ENCODE measurements at places on chromosomes 3 and 15.

- no peak for DNase-seq
Measured at GRCh38 chr3:72368331-72368975, 479.8 kb downstream of the SHQ1 start.

DNA sequence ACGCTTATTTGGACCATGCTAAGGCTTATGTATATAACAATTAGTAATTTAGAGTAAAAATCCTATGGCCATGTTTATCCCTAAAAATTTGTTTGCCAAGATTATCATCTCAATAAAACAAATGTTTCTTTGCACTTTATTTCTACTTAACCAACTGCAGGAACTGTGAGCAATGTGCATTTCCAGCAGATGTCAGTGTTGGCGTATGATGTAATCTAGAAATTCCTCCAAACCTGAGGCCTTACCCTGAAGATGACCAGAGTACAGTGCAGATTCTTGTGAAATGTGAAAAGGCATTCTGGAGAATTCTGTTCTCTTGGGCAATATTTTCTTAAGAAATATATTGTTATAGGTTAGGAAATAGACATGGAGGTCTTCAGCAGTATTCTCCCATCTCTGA lies 205.9 kb downstream of the MBNL1 start:
- DNase-seq: no peak

GRCh38 chr3:119529883-119530282 lies 29.5 kb downstream of the CD80 start:
- DNase-seq: no peak

GRCh38 chr15:25787855-25788520 lies 75.1 kb downstream of the ATP10A start:
- no peak for DNase-seq

DNA sequence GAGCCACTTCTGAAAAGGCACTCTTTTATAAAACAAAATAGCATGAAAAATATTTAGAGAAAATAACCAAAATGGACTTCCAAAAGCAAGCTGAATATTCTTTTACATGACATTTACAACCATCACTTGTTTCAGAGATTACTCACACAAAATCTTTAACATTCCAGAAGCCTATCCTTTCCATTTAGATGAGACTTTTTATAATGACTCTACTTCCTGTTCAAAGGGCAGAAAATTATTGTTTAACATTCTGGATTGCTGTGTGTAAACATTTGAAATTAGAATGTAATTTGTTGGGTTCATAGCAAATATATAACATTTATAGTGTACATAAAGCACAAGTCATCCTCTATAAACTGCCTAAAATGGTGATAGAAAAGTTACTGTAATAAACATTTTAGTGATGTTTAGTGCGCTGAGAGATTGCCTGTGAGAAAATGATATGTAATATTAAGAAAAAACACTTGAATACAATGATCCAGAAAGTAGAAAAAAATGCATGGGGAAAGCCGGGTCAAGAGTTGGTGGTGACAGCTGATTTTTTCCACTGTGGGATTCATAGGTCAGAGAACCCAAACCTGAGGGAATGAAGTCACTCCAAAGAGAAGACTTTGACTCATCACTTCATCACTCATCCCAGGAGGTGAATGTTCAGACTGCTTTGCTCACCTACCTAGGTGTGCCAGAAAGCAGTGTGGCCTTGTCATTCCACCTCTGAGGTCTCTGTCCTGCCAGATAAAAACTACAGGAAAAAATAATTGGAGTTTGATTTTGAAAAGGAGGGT lies 305.8 kb downstream of the ARPP21 start:
- DNase-seq: no peak

DNA sequence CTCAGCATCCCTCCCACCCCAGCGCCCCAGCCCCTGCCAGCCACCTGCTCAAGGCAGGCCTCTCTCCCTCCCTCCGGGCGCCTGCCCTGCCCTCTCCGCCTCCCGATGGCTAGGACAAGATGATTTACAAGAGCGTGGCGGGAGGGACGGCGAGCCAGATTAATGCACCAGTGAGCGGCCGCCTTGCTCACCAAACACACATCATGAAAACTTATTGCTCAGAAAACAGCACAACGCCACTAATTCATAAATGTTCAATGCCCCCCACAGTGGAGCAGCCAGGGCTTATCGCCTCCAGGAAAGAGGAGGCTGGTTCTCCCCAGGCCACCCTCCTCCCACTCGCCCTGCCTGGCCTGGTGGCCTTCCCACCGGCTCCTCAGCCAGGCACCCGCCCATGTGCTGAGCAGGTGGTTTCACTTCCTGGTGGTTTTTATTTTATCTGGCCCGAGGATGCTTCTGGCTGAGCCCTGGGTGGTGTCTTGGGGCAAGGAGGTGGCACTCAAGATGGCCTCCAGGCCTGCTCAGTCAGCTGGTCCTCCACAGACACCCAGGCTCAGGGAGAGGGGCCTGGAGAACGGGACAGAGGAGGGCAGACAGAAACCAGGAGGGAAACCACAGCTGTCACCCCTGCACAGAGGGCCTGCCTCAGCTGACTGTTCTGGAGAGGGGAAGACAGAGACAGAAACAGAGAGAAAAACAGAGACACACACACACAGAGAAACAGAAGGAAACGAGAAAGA lies 284.9 kb downstream of the UACA start:
- no peak for DNase-seq

- no peak for DNase-seq
Measured at GRCh38 chr15:98420837-98421236, 227.5 kb upstream of the IGF1R start.

DNA sequence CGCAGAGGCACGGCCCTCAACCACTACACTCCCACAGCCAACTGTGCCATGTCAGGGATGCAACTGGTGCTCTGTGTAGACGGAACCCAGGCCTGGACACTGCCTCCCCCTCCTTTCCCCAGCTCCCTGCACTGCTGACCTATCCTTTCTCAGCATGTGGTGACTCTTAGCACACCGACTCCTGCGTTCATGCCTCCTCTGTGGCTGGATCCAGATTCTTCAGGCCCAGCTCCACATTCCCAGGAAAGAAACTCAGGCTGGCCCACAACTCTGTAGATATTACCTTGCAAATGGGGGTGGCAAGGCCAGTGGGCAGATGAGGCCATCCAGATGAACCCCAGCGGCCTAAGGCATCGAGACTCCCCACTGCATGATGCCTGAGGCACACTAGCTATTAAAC lies 272.7 kb downstream of the OCA2 start:
- no peak for DNase-seq

GRCh38 chr3:163735394-163735793 lies 1342.9 kb downstream of the SI start:
- no peak for DNase-seq

DNA sequence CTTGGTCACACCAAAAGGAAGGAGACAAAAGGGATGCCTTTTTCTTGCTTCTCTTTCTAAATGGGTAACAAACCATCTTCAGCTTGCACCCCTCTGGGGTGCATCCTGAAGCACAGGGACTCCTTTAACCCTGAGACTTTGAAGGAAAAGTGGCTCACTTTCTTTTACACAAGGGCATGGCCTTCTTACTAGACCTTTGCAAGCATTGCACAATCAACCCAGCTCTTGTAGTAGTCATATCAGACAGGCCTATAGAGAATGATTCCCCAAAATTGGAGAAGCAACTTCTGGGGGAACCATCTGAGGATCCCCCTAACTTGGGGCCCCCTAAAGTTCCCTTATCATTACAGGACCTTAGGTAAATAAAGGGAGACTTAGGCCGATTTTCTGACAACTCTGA lies 56.1 kb upstream of the GK5 start:
- DNase-seq: no peak

DNA sequence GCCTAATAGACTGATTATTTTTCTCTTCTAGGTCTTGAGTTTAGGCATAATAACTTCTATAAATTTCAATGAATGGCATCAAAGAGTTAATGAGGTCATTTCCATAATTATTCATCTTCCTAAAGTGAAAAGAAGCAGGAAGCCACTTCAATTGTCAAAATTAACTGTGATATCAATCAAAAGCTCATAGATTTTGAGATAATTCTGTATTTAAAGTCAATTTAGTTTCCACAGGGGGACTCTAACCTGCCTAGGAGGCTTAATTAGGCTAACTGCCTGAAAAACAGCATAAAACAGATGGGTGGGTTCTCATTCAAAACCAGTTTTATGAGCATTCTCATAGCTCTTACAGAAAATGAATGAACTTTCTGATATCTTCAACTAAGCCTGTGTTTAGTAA lies 177.8 kb downstream of the OTOL1 start:
- DNase-seq: no peak

- no peak for DNase-seq
Measured at GRCh38 chr3:47464588-47464987, 11.2 kb downstream of the SCAP start.

- DNase-seq: peak; percentile 52
Measured at GRCh38 chr15:57559875-57560274, 31.8 kb upstream of the MYZAP start.

GRCh38 chr15:33934396-33934795 lies 33.9 kb upstream of the CHRM5 start:
- no peak for DNase-seq

DNA sequence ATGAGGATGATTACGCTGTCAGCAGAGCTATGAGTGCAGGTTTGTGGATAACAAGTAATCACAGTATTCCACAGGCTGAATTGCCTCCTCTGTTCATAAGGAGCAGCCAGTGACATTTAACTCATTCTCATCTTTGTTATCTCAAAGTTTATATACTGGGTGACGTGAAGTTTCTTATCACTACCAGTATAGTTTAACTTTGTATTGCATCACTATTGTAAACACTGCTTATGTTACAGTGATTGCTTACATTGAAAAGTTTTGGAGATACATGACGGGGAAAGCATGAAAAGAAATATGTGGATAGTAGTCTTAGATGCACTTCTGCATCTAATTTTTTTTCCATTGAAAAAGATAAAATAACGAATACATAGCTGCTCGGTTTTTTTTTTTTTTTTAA lies 429.7 kb downstream of the VGLL3 start:
- DNase-seq: no peak

GRCh38 chr15:83206526-83207008 lies 1.1 kb downstream of the HDGFL3 start:
- no peak for DNase-seq

DNA sequence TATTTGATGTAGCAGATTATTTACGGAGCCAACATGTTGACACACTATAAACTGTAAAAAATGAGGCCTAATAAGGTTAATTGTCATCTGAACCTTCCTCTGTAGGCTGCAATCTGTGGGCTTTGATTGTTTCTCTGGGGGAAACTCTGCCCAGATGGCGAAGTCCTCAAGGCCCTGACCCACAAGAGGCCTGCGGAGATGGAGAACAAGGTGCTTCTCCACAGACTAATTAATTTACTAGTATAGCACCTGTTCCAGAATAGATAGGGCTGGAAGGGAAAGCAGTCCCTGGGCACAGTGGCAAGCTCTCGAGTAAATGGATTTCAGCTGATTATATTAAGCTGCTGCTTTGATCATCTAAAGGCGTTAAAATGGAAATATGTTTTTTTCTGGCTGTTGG lies 338.8 kb upstream of the DNAJC19 start:
- DNase-seq: no peak

DNA sequence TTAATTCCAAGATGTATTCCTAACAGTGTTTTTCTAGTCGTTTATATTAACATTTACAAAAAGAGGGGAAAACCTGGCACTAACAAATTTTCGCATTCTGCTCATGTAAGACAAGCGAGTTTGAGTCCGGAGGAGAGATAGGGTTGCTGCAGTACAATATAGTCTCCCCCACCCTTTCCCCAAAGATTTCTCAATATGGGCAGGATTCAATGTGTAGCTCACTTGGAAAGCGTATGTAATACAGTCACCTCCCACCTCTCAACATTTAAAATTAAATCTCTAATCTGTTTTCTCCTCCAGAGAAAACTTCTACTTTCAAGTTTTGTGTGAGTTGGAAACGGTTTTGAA lies 57.9 kb downstream of the CMSS1 start:
- no peak for DNase-seq
